Stimulated activated CD4-positive, alpha-beta T cell treated with anti-CD3 and anti-CD28 coated beads, Interleukin-1b, Interleukin-23, amount 100 ng/mL, for 1 hour (primary cell): ENCODE measurements at places on chromosomes 7 and 10.

- DNase-seq: no peak
These were observed 14.5 kb downstream of the PSAP start for GRCh38 chr10:71836596-71836974.

DNA sequence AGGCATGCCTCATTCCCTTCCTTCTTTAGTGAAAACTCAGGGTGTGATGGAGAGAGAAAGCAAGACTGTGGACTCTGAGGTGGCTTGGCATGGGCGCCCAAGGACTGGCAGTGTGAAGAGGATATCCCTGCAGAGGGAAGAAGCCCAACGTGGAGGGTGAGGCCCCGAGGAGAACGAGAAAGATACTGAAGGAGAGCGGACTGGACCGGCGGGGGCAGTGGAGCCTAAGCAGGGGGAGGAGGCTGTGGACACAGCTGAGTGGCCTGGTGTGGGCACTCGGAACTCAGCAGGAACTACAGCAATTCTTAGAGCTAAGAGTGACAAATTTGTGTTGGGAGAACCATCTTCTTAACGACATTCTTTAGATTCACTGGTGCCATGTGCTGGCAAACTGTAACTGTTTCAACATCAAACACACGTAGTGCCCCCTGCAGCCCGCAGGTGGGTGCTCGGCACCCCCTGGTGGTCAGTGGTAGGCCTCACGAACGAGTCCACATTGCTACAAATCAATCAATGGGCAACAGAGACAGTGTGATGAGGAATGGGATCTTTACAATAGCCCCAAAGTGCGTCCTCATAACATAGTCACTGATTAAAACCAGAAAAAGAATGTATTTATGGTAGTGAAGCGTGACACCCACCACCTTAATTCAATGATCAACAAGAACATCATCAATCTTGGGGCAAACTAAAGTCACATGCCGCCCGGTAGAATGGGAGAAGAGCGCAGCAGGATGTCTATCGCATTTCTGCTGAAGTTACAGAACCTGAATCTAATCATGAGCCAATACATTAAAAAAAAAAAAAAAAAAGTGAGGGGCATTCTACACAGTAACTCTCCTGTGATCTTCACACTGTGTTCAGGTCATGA is 2.0 kb upstream of the SFTPA1 start:
- no peak for DNase-seq

- DNase-seq: no peak
These were observed 189.2 kb upstream of the GLI3 start for GRCh38 chr7:42426163-42426562.

GRCh38 chr7:92875173-92875572 is 38.8 kb upstream of the CDK6 start:
- DNase-seq: no peak

GRCh38 chr10:129875993-129876726 is 87.9 kb downstream of the EBF3 start:
- no peak for DNase-seq

DNA sequence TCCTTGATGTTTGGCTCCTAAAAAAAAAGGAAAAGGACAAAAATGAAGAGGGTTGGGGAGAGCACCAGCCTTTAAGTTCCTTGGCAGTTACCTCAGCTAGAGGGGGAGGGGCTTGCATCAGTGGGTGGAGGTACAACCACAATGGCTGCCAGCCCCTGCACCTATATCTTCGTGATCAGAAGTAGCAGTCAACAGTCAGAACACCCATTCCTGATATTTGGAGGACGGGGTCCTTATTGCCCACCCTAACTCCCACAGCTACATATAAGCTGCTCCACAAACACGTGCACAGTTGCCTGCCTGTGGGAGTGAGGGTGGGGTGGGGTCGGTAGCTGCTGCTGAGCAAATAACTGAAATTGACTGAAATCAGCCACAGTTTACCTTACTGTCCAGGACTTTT is 26.2 kb downstream of the C1GALT1 start:
- no peak for DNase-seq

DNA sequence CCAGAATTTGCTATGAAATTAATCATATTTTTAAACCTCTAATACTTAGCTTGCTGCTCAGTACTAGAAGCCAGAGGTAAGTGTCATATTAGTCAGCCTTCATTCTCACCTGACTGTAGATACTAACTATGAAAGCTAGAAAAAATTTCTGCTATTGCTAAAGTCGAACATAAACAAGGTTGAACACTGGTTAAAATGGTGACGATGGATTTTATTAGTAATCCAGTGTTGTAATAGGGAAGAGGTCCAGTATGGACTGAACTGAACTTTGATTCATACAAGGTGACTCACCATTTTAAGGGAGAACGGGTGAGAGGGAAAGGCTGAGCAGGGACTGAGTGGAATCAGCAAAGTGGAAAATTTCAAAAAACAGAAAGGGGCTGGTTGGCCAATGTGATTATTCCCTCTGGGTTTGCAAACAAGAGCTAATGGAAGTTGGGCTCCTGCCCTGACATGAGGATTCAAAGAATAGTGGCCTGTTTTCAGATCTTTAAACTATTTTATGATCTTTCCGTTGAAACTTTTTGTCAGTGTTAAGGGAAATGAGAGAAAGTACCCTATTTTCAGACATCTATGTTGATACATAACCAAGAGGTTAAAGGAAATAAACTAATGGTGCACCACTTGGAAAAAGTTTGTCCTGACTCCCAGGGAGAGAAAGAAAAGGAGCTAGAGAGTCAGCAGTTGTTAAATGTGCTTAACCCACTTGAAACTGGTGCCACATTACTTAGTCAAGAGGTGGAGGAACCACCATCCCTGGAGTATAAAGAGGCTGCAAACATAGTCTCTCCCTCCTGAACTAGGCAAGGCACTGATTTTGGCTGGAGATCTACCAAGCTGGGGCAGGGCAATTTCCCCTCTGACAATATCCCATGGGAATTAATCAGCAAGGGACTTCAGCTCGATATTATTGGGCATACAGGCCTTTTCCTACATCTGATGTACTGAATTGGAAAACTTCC is 15.3 kb upstream of the AKR1C1 start:
- DNase-seq: no peak
